ENCODE measurements at places on chromosomes 13 and 19.

DNA sequence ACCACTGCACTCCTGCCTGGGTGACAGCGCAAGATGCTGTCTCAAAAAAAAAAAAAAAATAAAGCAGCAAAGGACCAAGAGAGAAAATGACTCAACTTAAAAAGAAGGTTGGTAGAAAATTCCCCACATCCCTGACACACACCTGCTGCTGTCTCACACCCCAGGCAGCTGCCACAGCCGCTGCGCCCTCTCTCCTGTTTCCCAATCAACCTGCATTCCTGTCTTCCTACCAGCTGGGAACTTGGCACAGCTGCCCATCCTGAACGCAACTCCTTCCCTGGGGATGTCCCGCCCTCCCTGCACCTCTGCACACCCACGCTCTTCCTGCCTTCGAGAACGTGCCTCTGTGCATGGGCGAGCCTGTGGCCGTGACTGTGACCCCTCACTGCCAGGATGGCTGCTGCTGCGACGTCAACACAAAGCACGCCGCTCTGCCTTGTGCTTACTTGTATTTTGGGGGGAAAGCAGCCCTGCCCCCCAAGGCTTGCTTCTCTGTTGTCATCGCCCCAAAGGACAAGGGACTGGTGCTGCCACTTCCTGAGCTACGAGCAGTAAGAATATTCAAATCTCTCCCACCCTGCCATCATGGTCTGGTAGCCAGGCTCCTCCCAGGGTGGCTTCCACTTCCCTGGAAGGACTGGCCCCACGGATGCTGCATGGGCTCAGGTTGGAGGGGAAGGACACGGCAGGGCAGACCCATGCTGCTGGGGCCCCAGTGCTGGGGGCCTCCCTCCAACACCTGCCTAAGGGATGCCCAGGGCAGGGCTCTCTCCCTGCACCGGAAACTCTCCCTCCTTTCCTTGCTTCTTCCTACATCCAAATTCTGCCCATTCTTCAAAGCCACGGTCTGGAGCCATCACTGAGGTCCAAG, 20.7 kb downstream of the SH3GL1 start:
- no peak for DNase-seq

DNA sequence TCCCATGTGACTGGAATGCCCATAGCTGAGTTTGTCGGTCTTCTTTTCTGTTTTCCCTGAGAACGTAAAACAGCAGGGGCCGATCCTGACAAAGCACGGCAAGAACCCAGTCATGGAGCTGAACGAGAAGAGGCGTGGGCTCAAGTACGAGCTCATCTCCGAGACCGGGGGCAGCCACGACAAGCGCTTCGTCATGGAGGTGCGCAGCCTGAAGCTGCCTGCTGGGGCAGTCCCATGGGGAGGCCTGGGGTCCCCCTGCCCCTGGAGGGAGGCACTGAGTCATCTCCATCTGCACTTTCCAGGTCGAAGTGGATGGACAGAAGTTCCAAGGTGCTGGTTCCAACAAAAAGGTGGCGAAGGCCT, 18.2 kb upstream of the QTRT1 start:
- DNase-seq: no peak

DNA sequence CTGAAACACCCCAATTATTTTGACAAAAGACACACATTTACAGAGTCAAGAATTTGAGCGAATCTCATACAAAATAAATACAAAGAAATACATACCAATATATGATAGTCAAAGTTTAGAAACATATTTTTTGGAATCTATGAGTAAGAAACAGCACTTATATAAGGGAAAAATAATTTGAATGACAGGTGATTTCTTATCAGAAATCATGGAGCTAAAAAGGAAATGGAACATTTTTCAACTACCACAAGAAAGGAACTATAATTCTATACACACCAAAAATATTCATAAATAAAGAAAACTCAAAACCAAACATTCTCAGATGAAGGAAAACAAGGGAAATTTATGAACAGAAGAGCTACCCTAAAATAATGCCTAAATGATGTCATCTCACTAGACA, 1226.6 kb downstream of the PCDH9 start:
- no peak for DNase-seq

DNA sequence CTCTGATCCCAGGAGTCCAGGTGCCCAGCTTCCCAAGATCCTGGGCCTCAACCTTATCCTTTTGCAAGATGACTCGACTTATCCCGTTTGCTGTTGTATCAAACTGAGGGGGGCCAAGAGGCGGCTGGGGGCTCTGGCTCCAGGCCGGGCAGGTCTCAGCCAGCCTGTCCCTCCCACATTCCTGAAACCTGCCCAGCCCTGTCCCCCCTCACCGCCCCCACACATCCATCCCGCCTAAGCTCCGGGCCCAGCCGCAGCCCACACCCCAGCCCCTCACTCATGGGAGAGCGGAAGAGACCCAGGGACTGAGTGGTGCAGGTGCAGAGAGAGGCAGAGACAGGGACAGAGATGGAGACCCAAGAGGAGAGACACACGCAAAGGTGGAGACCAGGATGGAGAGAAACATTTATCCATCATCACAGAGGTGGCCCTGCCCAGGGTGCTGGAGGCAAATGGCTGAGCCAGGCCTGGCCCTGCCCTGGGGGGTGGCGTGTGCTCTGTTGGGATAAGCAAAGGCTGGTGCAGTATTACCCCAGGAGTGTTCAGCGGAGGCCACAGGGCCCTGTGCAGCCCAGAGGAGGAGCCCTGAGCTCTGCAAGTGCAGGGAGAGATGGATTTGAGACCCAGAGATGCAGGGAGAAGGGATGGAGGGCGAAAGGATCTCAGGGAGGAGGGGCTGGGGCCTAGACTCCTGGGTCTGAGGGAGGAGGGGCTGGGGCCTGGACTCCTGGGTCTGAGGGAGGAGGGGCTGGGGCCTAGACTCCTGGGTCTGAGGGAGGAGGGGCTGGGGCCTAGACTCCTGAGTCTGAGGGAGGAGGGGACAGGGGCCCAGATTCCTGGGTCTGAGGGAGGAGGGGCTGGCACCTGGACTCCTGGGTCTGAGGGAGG, 1.6 kb downstream of the BCAM start:
- DNase-seq: no peak

- no peak for DNase-seq
These were observed 42.8 kb upstream of the NPAS1 start for GRCh38 chr19:46976845-46977320.

GRCh38 chr13:27147530-27148170, 24.0 kb downstream of the USP12 start:
- no peak for DNase-seq

DNA sequence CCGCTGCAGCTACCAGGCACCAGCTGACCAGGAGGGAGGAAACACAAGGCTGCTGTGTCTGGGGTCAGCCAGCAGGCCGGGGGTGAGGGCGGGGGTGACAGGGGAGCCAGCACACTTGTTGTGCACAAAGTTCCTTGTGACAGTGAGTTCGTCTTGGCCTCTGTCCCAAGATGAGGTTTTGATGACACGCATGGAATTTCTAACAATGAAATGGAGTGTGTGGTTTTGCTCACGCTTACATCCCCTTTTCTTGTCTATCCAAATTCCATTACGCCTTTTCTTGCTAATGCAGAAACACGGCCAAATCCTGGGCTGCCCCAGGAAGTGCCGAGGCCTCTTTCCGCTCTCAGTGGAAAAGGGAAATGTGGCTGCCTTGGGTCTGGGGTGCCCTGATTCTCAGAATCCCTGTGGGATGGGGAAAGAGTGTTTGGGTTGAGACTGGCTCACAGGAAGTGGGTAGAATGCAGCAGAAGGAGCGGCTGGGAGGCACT, 73.8 kb downstream of the GADD45B start:
- no peak for DNase-seq

DNA sequence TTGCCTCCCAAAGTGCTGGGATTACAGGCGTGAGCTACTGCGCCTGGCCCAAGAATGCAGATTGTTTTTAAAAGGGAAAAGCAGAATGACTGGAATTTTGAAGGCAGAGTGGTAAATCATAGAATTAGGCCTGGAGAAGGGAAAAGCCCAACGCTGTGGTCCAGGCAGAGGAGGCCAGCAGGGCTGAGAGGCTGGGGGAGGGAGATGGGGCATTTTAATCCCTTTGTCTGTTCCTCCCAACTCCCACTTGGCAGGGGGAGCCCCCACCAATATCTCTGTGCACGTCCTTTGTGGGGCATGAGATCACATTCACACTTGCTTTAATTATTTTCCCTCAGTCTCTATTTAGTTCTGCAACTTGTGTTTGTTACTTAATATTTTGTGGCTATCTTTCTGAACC, 54.4 kb upstream of the RANBP3 start:
- DNase-seq: no peak
